ENCODE measurements at places on chromosomes 5 and 9.

- no peak for DNase-seq
Observed at GRCh38 chr9:136516191-136516654, 29.6 kb downstream of the NOTCH1 start.

GRCh38 chr5:179413711-179414458, 68.6 kb upstream of the ADAMTS2 start:
- no peak for DNase-seq

GRCh38 chr5:138983984-138984383, 108.8 kb upstream of the LRRTM2 start:
- no peak for DNase-seq

GRCh38 chr5:170552621-170553115, 48.8 kb downstream of the KCNIP1 start:
- DNase-seq = peak; percentile 88

GRCh38 chr5:115661101-115661500, 35.3 kb upstream of the TMED7 start:
- DNase-seq = peak; percentile 13

GRCh38 chr5:111676466-111676865, 80.5 kb downstream of the NREP start:
- no peak for DNase-seq

DNA sequence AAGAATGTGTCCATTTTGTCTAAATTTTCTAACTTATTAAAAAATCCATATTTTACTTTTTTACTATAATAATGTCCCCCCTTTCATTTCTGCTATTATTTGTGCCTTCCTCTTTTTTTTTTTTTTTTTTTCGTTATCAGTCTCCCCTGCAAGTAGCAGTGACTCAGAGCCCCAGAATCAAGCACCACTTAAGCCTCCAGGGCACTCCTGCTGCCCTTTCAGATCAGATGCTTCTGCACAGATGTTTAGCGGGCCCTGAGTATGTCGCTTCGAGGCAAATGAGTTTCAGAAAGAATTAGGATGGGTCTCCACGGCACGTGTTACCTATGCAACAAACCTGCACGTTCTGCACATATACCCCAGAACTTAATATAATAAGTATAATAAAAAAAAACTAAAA, 11.7 kb downstream of the MED7 start:
- peak; percentile 9 for DNase-seq

GRCh38 chr5:146015001-146015400, 78.6 kb downstream of the SH3RF2 start:
- no peak for DNase-seq

DNA sequence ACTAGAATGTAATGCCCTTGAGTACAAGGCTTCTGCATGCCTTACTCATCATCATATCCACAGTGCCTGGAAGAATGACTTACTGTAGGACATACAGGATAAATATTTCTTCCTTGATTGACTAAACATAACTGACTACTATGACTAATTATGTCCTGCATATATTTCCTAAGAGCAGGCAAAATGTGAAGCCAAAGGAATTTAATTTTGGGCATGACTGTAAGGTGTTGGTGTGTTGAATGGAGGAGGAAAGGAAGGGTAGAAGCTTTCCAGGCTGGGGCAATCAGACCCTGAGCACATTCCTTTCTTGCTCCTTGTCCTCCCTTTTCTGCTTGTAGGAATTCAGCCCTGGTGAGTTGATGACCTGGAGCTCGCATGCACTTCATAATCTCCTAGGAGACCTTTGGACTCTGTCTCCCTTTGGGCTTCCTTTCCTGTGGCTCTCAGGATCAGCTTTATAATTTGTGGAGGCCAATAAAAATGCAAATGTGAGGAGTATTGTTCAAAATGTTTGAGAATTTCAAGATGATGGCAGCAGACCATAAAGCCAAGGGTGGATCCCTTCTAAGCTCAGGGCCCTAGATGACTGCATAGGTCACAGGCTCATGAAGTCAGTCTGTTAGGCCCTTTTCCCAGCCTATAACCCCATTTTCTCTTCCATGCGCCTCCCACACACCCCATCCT, 174.0 kb downstream of the HMHB1 start:
- peak; percentile 51 for DNase-seq

DNA sequence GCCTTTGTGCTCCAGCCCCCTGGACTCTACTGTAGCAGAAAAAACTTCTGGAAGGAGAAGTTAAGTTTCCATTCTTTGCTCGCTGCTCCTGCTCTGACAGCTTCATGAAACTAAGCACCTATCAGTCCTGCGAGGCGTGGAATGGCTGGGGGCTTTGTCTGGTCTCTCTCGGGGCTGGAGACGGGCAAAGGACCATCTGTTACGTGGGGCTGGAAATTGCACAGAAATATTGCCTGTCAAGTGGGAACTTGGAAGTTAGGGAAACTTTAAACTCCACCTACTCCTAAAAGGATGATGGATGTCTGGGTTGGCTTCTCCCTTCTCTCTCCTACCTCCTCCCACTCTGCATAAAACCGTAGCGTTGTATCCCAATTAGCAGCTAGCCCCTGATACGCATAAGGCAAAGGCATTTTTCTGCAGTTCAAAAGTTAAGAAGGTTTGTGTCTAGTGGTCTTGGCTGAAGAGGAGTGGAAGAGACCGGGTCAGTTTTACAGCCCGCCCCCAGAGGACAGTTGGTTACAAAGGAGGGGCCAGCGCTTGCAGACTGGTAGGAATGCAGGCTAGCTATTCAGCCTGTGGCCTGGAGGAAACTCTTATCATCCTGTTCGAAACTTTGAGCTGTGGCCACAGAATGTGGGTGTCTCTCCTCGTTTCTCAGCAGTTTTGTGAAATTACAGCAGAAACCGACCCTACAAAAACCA, 1.3 kb downstream of the FBXL7 start:
- peak; percentile 86 for DNase-seq

DNA sequence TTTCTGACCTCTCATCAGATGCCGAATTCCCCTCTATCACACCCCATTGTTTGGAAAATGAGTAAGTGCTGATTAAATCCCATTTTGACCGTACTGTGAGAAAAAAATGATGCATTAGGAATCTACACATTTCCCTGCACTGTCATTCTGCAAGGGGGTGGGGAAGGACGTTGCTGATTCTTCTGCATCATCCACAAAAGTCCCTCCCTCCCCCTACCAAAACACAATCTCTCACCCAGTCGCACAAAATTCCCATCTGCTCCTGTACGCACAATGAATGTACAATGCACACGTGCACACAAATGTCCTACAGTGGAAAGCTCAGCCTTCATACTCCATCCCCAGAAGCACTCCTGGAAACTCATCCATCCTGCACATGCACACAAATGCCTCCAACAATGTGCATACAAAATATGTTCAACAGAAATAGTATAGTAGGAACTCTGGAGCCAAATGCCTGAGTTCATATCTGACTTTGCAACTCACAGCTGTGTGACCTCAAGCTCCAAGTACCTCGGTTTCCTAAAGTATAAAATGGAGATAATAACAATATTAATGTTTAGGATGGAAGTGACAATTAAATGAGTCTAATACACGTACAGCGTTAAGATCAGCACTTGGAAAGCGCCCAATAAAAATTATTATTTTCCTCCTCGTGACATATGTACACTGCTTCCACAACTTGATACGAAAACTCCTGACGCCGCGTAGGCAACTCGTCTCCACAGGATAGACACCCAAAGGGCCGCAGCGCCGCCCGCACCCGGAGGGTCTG, 809 bp downstream of the TNIP1 start:
- peak; percentile 95 for DNase-seq

- no peak for DNase-seq
Observed at GRCh38 chr9:12539580-12539975, 153.6 kb upstream of the TYRP1 start.

GRCh38 chr5:119743927-119744326, 114.6 kb downstream of the FAM170A start:
- peak; percentile 53 for DNase-seq

DNA sequence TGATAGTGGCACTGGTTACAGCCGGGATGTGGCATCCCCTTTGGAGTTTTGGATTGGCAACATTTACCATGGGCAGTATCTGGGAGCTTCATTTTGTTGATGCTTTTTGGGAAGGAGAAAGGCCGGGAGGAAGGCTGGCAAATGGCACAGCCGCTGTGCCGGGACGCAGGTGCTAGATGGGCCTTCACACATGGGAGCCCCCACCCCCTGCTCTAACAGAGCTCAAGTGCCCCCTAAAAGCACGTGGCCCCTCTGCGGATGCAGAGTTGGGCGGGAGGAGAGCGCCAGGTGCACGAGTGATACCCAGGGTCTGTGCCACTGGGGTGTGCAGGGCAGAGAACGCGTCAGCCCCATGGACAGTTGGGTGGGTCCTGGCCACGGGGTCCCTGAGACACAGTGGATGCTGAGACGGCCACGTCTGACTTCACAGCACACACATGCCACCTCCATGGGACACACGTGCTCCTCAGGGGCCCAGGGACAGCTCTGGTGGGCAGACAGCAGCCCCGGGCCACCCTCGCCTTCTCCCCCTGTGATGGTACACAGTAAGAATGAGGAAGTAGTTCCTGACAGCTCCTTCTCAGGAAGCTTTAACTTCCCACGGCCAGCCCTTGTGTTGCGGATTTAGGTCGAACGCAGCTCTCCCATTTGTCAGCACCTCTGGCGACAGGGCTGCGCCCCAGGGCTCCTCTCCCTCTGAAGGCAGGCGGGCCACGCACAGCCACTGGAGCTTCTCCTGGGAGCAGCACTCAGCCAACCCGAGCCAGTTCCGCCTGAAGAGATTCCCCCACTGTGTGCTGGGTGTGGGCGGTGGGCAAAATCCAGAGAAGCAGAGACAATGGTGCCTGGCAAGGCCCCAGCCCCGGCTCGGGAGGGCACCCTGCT, 10.8 kb downstream of the SLC9A3 start:
- no peak for DNase-seq

DNA sequence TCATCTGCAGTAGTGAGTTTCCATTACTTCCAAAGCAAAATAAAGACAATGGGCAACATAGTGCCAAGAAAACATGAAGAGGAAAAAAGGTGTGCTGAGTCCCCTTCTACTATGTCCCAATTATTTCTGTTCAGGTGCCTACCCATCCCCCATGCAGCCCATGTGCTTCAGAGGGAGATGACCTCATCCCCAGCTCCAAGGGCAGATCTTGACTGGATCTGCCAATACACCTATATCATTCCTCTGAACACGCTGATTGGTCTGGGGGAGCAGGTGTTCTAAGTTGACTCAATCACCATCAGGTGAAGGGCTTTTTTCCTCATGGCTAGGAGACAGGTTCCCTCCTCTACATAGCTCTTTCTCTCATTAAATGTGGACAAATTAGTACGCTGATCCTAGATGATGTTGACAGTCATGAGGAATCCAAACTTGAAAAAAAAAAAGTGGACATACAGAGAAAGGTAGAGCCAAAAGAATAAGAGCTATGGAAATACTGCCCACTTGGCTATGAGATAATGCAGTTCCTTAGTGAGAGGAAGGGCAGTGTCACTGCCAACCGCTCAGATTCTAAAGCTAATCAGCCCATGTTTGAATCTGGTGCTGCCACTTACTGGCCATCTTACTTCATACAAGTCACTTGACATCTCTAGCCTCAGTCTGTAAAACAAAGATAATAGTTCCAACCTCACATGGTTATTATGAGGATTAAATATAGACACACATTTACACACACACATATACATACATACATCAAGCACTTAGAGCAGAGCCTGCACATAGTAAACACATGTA, 23.1 kb downstream of the PRELID2 start:
- DNase-seq = peak; percentile 53

DNA sequence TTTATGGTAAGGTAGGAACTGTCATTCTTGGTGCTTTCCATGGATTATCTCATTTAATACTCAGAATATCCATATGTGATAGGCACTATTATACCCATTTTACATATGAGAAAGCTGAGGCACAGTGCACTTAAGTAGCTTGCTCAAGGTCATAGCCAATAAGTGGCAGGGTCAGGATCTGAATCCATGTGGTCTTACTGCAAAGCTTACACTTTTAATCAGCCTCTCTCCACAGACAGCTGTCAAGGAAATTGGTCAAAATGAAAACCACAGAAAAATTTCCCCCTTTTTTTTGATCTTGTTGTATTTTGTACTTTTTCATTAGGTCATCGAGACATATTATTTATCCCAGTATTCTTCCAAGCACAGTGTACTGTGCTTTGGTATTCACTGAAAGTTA, 78.5 kb downstream of the ERCC6L2 start:
- no peak for DNase-seq

DNA sequence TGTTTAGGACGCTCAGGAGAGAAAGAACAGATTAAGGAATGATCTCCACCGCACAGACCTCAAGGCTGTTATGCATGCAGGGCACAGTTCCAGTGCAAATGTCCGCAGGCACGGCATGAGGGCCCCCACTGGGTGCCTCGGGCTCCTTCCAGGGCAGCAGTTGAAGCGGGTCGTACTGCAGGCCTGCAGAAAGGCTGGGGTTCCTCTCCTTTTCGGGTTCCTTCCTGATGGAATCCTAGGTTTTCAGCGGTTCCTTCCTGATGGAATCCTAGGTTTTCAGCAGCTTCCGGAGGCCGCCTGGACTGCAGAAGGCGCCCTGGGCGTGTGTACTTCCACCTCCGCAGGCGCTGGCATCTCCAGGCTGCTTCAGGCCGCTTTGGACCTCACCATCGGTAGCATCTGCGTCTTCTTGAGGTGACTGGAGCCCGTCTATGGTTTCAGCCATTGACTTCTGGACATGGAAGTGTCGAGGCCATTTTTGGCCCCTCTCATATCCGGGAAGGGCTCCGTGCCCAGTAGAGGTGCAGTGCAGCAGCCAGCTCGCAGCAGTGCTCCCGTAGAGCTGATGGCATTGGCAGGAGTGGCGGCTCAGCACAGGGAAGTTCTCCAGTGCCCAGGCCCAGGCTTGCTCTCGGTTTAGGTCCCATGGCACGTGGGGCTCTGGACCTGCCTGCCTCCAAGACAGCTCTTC, 5.6 kb upstream of the MGAT4B start:
- DNase-seq = no peak

GRCh38 chr5:73454379-73455036, 5.9 kb upstream of the FOXD1 start:
- peak; percentile 58 for DNase-seq

- DNase-seq = no peak
Observed at GRCh38 chr9:137217276-137218211, 4.5 kb downstream of the RNF208 start.

- DNase-seq = no peak
Observed at GRCh38 chr5:151295138-151295537, 8.4 kb downstream of the SLC36A3 start.

GRCh38 chr5:115325296-115325959, 29.0 kb upstream of the CCDC112 start:
- DNase-seq = no peak

- DNase-seq = no peak
Observed at GRCh38 chr9:96555567-96556386, 63.9 kb downstream of the CDC14B start.

DNA sequence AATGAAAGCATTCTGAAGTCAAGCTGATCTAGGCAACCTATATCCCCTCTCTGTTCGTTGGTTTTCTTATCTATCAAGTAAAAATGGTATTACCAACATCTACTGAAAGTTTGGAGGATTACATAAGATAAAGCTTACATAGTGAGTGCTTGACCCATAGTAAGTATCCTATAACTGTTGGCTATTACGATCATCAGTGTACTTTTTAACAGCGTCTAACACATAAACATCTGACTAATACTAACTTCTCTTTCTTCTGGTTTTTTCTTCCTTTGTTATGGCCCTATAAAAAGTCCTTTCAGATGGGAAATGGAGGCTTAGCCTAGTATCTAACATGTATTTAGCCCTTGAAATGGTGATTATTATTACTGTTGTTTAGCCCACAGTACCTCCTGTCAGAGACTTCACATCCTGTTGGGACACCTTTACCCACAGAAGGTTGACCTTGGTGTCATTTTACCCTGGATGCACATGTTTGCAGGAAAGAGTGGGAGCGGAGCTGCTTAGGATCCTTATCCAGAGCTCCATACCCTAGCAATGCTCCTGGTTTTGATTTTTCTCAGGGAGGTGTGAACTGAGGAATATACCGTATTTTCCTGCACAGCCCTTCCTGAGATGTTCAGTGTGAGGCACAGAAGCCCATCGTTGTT, 6.0 kb downstream of the INSYN2B start:
- DNase-seq = no peak

- DNase-seq = no peak
Observed at GRCh38 chr9:3682186-3682585, 156.4 kb upstream of the RFX3 start.
